ENCODE measurements at places on chromosomes 11 and 22. TPM values are rescaled to one million over a fixed set of nuclear protein-coding genes. Genes with fewer than 3 reads are reported as not detected.

The ABCC8 gene
- not detected for total RNA-seq

The TBX10 gene
- not detected for total RNA-seq

The IFTAP gene
- total RNA-seq, result 8.3 TPM

The TTC36 gene
- not detected for total RNA-seq

The CCDC116 gene
- total RNA-seq, result 1.0 TPM

The PKP3 gene
- 384 TPM for total RNA-seq

The SLC25A18 gene
- total RNA-seq, result 0.55 TPM

The TMPRSS4 gene
- total RNA-seq, result 1.6 TPM

The C11orf16 gene
- not detected for total RNA-seq

The RIC3 gene
- 27.2 TPM for total RNA-seq

The PPFIBP2 gene
- 68.2 TPM for total RNA-seq

The MTCH2 gene
- total RNA-seq, result 45.3 TPM

The COX8A gene
- 716 TPM for total RNA-seq

The CD59 gene
- total RNA-seq, result 520 TPM

The CD3G gene
- total RNA-seq, result 1.2 TPM

The IGF2 gene
- total RNA-seq, result 3.2 TPM

All from suprapubic skin (tissue), 4 donors.